ENCODE measurements at places on chromosomes 3 and 15. TPM values are rescaled to one million over a fixed set of nuclear protein-coding genes. Genes with fewer than 3 reads are reported as not detected.

DNA sequence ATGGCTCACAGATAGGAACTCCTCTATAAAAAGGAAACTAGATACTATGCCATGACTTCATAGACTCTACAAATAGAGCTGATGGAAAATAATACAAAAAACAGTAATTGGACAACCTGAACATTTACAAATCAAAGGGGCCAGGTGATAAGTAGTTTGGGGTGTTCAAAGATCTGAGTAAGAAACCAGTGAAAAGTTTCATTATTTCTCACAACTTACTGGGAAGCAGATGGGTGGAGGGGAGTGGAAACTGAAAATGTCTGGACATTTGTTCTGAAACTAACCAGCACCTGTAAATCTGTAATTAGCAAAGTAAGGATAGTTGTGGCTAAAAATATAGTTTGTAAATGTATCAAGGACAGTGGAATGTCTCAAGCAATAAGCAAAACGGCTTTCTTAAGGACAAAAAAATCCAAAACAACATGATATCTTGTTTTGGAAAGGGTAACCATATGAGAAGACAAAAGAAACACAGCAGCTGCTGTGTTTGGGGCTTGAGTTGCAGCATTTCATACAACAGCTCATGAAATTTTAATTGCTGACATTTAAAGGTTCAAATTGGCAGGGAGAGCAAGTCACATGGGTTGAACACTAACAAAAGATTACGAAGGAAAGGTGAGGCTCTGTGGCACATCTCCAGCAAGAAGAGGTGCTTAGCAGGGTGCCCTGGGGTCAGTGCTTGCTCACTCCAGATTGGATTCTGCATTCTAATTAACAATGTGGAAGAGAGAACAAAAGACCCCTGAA, 26.8 kb upstream of the THBS1 start:
- DNase-seq = no peak

The THPO gene
- total RNA-seq = 0.35 TPM

DNA sequence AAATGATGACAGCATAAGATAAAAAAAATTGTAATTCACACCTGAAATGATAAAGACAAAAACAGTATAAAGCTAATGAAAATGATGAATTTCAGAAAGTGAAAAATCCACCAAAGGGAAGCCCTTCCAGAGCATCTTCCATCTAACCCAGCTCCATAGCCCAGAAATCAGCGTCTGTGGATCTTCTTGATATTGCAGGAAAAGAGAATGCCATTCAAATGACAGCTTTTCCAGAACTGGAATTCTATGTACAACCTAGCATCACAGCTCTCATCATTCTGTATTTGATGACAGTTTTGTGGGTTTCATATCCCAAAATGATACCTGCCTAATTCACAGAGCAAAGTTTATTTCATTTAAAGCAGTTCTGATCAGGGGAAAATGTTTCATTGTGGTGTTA, 267.3 kb downstream of the FHIT start:
- DNase-seq = no peak

The CCR1 gene
- 0.15 TPM for total RNA-seq

GRCh38 chr3:41117398-41117870, 81.9 kb upstream of the CTNNB1 start:
- peak; percentile 97 for DNase-seq

- peak; percentile 7 for DNase-seq
Observed at GRCh38 chr15:49863431-49864224, 242.8 kb downstream of the DTWD1 start.

All from renal cortical epithelial cell (primary cell).